ENCODE measurements at places on chromosomes 16 and 17.

DNA sequence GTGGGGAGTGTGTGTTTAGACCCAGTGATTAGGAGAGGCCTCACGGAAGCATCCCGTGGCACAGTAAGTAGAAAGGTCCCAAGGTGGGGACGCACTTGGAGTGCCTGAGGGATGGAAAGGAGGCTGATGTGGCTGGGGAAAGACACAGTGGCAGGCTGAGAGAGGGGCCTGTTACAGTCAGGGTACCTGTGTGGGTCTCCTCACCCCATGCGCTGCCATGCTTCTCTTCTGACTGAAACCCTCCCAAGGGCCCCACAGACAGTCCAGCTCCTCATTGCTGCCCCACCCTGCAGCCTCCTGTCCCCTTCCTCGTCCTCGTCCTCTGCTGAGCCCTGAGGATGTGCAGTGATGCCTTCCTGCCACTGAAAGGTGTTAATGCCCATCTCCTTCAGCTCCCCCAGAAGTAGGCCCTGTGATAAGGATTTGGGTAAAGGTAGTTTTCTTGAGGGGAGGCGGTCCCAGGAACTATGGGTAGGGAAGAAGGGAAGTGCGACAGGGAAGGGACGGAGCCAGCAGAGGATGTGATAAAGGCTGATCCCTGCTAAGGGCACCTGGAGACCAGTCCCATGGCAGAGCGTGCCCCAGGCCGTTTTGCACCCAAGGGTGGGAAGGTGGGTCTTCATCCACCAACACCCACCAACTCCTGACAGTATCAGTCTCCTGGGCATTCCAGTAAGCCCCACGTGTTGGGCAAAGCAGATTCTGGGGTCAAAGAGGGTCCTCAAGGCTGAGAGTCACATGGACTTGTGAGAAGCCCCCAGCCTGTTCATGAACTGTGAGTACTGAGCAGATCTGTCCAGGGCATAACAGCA lies 237.2 kb downstream of the GSG1L start:
- no peak for DNase-seq

GRCh38 chr17:53462393-53462811 lies 360.3 kb upstream of the KIF2B start:
- peak; percentile 3 for DNase-seq

GRCh38 chr16:15960124-15960971 lies 10.9 kb downstream of the ABCC1 start:
- no peak for DNase-seq

- peak; percentile 91 for DNase-seq
These were observed 46.3 kb downstream of the CCDC42 start for GRCh38 chr17:8698162-8698971.

DNA sequence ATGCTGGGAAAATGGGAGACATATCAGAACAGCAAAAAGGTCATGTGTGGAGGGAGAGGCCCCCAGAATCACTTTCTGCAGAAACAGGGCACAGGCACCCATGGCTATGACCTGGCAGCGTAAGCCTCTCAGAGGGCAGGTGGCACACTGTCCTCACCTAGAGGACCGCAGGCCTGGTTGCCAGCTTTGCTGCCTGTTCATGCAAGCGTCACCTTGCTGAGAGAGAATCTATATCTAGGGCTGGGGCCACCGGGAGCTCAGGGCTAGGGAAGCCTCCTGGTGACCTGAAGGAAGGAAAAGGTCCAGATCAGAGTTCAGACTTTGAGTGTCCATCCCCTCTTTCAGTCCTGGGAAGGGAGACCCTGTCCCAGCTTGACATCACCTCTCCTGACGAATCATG lies 78.7 kb downstream of the GOSR1 start:
- no peak for DNase-seq

GRCh38 chr17:67671493-67671892 lies 46.2 kb upstream of the NOL11 start:
- DNase-seq: no peak

- DNase-seq: no peak
These were observed 4.3 kb upstream of the SETD6 start for GRCh38 chr16:58510776-58511628.

GRCh38 chr17:38918129-38918913 lies 7.1 kb upstream of the LASP1NB start:
- no peak for DNase-seq

DNA sequence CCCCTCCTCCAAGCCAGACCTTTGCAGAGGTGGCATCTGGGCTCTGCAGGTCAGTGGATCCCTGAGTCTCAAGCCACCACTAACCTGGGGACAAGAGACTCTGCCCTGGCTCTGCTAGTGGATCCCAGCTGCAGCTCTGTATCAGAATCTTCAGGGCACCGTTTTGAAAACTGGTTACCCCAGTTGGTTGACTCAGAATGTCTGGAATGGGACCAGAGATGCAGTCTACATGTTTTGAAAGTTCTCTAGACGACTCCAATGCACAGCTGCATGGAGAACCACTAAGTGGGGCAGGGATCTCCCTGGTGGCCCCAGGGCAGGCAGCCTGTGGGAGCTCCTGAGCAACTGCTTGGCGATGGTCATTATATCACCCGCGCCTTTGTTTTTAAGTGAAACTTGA lies 34.1 kb upstream of the ADORA2B start:
- no peak for DNase-seq

- no peak for DNase-seq
These were observed 18.5 kb downstream of the NGFR start for GRCh38 chr17:49513641-49514040.

- DNase-seq: no peak
These were observed 7.3 kb downstream of the SYCE1L start for GRCh38 chr16:77206533-77206932.
